ENCODE measurements at places on chromosomes 3 and 15.

GRCh38 chr3:122263974-122264588 is 61.0 kb upstream of the CSTA start:
- no peak for DNase-seq

DNA sequence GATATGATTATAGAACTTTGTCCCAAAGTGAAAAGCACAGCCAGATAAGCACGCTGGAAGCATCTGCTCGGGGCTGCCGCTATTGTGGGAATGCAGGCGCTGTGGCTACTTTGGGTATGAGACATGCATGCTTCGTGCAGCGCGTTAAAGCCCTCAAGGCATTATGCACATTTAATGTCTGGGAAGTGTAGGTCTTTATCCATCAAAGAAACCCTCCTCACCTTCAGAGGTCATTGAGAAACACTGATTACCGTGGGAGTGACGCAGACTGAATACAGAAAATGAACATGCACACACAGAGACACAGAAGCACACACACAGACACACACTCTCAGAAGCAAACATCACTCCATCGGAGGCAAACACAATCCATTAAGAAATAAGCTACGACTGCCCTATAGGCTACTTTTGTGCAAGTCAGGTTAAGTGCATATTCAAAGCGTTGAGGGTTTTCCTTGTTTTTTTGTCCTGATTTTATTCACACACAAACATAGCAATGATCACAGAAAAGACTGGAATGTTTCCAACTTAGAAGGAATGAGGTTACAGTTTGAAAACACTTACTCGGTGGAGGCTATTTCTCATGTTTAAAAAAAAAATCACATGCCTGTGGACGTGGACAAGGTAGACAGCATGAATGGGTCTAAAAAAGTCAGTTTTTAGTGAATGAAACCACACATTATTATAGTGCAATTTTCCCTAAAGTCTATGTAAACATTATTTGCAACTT is 68.5 kb downstream of the PLCH1 start:
- DNase-seq, result peak; percentile 51

- DNase-seq, result no peak
Observed at GRCh38 chr15:52511084-52511483, 17.6 kb downstream of the MYO5A start.

- no peak for DNase-seq
Observed at GRCh38 chr3:149575213-149575960, 82.4 kb downstream of the WWTR1 start.

GRCh38 chr3:27976933-27977332 is 254.8 kb upstream of the EOMES start:
- DNase-seq, result peak; percentile 17

- peak; percentile 91 for DNase-seq
Observed at GRCh38 chr3:124986192-124987143, 51.9 kb upstream of the MUC13 start.

DNA sequence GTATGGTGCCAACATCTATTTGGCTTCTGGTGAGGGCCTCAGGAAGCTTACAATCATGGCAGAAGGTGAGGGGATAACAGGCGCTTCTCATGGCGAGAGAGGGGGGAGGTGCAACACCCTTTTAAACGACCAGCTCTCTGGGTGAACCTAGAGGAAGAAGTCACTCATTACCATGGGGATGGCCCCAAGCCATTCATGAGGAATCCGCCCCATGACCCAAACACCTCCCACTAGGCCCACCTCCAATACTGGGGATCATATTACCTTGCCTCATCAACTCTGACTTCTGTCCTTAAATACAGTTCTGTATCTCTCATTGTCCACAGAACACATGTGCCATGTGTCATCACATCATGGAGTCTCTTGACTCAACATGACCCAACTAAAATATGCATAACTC is 37.5 kb upstream of the CLRN1 start:
- DNase-seq, result no peak

DNA sequence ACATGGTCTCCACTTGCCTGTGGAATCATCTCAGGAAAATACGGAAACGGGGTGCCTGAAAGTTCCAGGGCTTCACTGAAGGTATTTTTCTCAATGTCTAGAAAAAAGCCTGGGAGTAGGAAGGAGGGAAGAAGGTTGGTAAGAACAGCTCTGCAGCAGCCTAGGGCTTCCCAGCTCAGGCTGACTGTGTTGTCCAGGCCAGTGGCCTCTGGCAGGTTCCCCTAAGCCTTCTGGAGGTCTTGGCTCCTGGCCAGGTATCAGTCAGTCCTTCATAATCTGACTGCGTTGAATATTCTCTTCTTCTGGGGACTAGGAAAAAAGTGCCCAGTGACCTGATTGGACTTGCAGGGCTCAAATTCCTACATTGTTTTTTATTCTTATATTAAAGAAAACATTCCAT is 38.6 kb downstream of the SSR3 start:
- no peak for DNase-seq
